Activated CD4-positive, alpha-beta memory T cell treated with anti-CD3 and anti-CD28 coated beads for 36 hours (primary cell): ENCODE measurements at places on chromosomes 3 and 15.

DNA sequence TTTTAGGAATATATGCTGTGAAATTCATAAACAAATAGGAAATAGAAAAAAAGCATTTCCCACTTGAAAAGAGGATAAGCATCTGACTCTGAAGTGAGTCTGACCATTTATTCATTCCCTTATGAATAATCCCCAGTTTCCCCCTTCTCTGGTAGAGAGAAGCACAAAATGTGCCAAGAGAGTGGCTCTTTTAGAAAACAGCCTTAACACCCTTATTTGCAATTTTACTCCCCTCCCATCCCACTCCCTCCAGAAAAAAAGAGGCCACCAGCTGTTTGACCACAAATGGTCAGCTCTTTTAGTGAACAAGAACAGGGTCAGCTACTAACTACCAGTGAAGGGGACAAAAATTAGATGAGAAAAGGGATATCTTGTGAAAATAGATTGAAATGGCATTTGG, 184.5 kb upstream of the ADAMTS9 start:
- DNase-seq = no peak

GRCh38 chr3:128701342-128702212, 24.4 kb upstream of the RAB7A start:
- DNase-seq = no peak

- DNase-seq = no peak
These were observed 88.7 kb upstream of the CDAN1 start for GRCh38 chr15:42825599-42825998.

DNA sequence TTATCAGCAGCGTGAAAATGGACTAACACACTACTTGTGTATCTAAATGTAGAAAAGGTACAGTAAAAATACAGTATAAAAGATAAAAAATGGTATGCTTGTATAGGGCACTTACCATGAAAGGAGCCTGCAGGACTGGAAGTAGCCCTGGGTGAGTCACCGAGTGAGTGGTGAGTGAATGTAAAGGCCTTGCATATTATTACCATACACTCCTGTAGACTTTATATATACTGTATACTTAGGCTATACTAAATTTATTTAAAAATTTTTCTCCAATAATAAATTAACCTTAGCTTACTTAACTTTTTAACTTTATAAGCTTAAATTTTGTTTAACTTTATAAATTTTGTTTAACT, 67.2 kb upstream of the TSPAN3 start:
- no peak for DNase-seq

DNA sequence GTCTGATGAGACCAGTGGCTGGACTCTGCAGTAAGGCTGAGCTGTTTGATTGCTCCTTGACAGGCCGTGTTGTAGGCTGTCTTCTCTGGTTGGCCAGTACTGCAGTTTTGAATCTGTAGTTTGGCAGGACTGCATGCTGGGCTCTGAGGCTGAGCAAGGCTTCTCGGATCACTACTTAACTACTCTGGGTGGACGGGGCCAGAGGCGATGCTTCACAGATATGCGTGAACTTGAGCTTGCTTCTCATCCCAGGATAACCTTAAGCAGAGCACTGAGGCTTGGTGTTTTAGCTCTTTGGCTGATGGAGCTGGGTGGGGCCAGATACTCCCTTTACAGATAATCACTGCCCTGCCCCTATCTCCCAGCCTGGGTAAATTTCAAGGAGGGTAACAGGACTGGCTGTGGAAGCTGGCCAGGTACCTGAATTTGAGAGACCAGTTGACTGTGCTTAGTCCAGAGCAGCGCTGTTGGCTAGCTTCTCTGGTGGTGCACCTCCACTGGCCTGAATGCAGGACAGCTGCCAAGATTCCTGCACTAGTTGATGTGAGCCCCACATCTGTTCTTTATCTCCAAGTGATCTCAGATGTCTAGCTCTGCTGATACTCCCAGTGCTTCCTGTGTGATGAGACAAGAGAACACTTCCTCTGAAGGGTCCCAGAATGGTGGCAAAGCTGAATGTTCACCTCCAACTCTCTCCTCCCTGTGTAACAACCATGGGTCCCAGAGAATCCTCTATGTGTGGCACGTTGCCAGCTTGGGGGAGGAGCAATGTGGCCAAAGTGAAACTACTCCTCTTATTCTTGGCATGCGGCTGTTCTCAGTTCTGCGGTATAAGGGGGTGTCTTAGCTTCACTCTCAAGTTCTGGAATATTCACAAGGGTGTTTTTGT, 37.9 kb downstream of the RPL39L start:
- peak; percentile 68 for DNase-seq

- no peak for DNase-seq
These were observed 39.6 kb upstream of the TIMP4 start for GRCh38 chr3:12198301-12198700.

- peak; percentile 81 for DNase-seq
These were observed 34.0 kb downstream of the LYZL4 start for GRCh38 chr3:42376344-42376798.

DNA sequence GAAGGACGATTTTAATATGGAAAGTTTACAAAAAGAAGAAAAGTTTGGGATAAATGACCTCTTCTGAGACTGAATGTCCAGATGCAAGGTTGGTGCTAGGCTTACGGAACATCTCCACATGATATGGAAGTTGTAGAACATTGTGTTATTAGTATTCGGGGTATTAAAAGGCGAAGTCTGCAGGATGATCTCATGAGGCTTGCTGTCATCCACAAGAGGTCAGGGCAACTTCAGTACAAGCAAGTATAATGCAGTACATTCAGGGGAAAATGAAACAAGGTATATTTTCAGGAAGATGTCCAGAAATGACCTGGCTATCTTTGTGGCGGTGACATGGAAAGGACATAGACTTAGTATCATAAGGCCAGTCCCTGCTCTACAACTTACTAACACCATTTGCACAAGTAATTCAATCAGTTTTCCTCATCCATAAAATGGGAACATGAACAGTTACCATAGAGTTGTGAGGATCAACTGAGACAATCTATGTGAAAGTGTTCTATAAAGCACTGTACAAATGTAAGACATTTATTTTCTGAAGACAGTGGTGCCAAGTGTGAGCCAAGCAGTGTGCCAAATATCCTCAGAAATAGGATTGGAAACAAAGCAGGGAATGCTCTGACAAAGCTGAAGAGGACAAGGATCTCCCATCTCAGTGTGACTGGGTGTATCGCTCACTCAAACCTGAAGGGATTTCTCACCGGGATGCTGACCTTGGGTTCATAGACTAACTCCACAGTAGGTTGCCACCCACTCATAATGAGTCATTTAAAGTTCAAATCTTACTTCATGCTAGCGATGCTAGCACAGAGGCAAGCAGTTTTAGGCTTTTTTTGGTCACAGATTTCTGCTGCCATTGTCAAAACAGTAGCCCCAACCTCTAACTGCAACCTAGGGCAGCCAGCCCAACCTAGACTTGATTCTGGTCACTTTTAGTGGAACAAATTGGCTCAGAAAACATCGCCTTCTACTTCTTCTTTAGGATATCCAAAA, 118.3 kb downstream of the TIGIT start:
- peak; percentile 57 for DNase-seq

DNA sequence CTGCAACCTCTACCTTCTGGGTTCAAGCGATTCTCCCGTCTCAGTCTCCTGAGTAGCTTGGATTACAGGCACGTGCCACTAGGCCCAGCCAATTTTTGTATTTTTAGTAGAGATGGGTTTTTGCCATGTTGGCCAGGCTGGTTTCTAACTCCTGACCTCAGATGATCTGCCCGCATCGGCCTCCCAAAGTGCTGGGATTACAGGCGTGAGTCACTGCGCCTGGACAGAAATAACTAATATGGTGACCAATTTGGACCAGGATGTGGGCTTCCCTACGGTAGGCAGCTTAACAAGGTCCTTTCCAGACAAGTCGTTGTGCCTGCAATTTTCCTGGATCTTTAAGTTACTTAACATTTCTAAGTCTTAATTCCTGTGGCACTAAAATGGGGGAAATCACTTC, 14.8 kb downstream of the WDR53 start:
- no peak for DNase-seq
